H1 (cell line): ENCODE measurements at places on chromosomes 3 and 15. TPM values are rescaled to one million over a fixed set of nuclear protein-coding genes. Genes with fewer than 3 reads are reported as not detected.

The ZNF609 gene
- total RNA-seq = 47.8 TPM in 2 replicates

- H3K27me3 ChIP-seq = no peaks in the 10 kb centered on the region
- H3K4me1 ChIP-seq = no peaks in the 10 kb centered on the region
- no peaks in the 10 kb centered on the region for H3K36me3 ChIP-seq
- no peak overlapping the region for H3K27ac ChIP-seq
- no peak for DNase-seq
- H3K4me3 ChIP-seq = no peak overlapping the region
Measured at GRCh38 chr3:37096975-37097374, 77.4 kb downstream of the LRRFIP2 start.

DNA sequence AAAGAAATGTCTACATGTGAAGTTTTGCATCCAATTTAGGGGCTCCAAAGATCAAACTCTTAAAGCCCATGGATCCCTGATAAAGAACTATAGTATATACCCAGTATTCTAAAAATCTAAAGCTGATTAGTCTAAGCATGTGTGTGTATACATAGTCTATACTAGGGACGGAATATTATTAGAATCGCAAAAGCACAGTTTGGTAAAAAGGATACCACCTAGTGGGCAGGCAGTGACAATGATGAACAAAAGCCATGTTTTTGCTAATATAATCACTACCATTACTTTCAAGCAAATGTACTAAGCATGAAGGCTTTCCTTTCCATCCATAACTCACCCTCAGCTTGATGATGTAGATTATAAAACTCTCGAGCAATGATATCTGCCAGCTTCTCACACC, 16.5 kb downstream of the POLQ start:
- peaks cover 60% of the 10 kb centered on the region for H3K36me3 ChIP-seq
- no peaks in the 10 kb centered on the region for H3K27me3 ChIP-seq
- DNase-seq = no peak
- H3K4me3 ChIP-seq = no peak overlapping the region
- H3K4me1 ChIP-seq = no peaks in the 10 kb centered on the region
- H3K27ac ChIP-seq = no peak overlapping the region

The OR5K2 gene
- total RNA-seq = not detected in 2 replicates
